Immature natural killer cell (primary cell): ENCODE measurements at places on chromosomes 3 and 15. TPM values are rescaled to one million over a fixed set of nuclear protein-coding genes. Genes with fewer than 3 reads are reported as not detected.

The WDR49 gene
- not detected for polyA plus RNA-seq

The CD276 gene
- not detected for polyA plus RNA-seq

DNA sequence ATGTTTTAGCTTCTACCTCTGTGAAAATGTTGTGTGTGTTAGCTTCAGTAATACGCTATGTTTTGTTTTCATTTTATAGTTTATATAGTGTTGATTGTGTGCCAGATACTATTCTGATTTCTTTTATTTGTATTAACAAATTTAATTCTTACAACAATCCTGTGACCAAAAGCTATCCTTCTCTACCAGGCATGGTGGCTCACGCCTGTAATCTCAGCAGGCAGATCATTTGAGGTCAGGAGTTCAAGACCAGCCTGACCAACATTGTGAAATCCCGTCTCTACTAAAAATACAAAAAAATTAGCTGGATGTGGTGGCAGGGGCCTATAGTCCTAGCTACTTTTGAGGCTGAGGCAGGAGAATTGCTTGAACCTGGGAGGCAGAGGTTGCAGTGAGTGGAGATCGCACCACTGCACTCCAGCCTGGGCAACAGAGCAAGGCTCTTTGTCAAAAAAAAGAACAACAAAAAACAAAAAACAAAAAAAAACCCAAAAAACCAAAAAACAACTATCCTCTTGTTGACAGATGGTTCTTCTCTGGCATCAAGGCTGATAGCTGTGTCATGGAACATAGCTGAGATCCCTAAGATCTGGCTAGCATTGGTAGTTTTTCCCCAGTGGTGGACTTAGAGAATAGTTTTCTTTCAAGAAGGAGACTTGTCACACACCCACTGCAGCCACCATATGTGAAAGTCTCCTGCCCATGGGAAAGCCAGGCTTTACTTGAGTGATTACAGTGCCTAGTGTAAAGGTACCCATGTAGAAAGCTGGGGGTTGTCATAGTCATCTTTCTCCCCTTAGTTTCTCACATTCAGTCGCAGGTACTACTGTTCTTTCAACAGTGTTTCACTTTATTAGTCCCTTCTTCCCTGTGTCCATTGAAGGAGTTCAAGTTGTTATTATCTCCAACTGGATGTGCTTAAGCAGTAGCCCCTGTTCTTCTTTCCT, 116.5 kb downstream of the UBE2E2 start:
- DNase-seq, result no peak

- DNase-seq, result peak; percentile 88
These were observed 21.1 kb upstream of the ST6GAL1 start for GRCh38 chr3:186909078-186909853.

GRCh38 chr3:121819236-121819635, 15.6 kb downstream of the IQCB1 start:
- no peak for DNase-seq

DNA sequence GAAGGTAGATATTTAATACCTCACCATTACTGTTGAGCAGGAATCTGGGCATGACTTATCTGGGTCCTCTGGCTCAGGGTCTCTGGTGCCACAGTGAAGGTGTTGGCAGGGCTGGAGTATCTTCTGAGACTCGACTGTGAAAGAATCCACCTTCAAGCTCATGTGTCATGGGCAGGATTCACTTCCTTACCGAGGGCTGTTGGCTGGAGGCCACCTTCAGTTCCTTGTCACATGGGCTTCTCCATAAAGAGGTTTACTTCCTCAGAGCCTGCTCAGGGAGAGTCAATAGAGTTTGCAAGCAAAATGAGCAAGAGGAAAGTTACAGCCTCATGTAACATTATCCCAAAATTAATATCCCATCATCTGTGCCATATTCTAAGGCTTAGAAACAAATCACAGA, 459.5 kb downstream of the NR2F2 start:
- no peak for DNase-seq

GRCh38 chr15:65309882-65310418, 5.5 kb downstream of the RNU5B-1 start:
- DNase-seq, result no peak

GRCh38 chr15:48516121-48516520, 129.4 kb downstream of the FBN1 start:
- DNase-seq, result no peak
